SW 1271 (cell line): ENCODE measurements at places on chromosomes 11 and 22.

DNA sequence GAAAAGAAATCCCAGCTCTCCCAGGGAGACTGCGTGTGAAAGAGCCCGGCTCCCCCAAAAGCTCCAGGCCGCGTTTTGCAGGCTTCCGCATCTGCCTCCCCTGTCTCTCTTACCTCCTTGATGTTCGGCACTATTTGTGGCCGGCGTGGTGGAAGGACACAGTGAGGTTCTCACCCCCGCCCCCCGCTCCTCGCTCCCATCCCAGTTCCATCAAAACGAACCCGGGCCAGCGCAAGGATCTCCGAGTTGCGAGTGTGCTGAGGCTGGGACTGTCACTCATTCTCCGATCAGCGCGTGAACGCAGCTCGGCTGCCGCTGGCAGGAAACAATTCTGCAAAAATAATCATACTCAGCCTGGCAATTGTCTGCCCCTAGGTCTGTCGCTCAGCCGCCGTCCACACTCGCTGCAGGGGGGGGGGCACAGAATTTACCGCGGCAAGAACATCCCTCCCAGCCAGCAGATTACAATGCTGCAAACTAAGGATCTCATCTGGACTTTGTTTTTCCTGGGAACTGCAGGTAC is at the start of gene NCAM1:
Gene NCAM1, plus strand, starts transcription at position 275 of the 523 bp plus-strand sequence.
- DNase-seq, result peak; percentile 69

DNA sequence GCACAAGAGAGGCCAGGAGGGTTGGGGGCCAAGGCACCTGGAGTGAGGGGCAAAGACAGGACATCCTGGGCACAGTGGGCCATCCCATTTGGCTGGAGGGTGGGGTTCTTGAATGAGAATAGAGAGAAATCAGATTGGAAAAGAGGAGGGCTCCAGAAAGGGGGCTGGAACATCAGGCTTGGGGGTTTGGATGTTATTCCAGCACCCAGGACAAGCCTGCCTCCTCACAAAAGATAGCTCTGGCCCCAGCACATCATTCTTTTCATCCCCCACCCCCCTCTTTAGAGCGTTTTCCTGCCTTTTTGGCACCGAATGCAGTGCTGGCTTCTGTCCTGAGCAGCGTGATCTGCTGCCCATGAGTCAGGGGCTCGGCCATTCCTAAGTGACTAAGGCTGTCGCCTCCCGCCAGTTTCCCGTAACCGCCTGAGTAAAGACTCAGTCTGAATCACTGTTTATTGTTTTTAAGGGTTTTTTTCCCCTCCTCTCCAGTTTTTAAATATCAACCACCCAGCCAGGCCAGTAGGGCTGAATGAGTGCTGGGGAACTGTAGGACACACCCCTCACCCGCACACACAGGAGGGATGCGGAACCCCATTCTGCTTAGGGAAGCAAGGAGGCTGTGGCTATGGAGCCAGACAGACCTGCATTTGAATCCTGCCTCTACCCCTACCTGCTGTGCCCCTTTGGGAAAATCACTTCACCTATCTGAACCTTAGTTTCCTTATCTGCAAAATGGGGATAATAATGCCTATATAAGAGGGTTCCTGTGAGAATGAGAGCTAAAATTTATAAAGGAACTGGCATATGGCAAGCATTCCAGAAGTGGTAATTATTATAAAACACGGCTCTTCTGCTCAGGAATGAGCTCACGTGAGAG is 32.4 kb upstream of the NAV2 start:
- peak; percentile 88 for DNase-seq

DNA sequence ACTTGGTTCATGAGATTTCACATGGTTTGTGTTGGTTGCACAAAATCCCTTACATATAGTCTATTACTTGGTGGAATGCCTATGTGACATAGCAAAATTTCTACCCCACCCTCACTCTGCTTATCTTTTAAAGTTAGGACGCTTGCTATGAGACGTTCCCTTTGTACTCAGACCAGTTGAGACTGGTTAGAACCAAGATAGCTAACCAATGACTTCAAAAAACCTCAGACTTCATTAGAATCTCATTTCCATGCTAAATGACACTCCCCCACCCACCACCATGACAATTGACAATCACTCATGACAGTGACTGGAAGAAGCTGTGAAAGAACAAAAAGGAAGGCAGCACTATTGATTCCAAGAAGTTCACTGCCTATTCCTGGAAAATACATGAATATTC is 313.6 kb downstream of the ETS1 start:
- DNase-seq, result no peak

- no peak for DNase-seq
These were observed 4.3 kb upstream of the MARK2 start for GRCh38 chr11:63834535-63835157.

GRCh38 chr22:35305525-35306070 is 5.9 kb downstream of the TOM1 start:
- DNase-seq, result no peak

- no peak for DNase-seq
These were observed 149.8 kb downstream of the MPPED1 start for GRCh38 chr22:43561415-43562178.

DNA sequence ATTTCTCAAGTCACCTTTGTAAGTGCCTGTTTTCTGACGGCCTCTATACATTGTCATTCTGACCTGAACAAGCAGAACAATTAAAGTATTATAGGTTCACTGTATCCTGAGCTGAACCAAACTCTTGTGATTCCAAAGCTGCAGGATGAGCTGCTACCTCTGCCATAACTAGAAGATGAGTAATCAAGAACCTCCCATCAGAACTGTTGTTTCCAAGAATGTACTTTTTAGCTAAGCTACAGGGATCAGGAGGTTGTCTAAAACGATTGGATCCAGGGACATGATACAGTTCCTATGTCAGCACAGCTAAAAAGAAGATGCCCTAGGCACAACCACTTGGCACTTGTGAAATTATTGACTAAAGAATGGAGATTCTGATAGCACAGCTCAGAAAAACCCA is 288.4 kb upstream of the CCDC90B start:
- DNase-seq, result no peak

GRCh38 chr11:17019232-17019631 is 5.0 kb upstream of the PLEKHA7 start:
- no peak for DNase-seq
